ENCODE measurements at places on chromosomes 6 and 20.

DNA sequence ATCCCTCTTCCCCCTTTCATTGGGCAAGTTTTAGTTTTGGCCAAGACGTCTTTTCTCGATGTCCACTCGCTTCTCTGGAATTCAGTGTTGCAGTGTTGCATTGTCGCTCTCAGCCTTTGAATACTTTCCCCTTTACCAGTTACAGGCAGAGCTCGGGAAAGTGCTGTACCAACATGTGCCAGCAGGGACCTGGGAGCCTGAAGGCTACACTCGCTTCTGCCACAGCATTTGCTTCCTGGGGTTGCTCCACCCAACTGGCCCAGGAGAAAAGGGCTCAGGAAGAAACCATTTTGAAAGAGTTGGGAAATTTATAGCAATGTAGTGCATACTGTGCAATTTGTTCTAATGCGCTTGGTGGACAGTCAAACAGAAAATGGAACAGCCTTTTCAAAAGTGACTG, 78.6 kb downstream of the LINC00237 start:
- DNase-seq, result no peak

DNA sequence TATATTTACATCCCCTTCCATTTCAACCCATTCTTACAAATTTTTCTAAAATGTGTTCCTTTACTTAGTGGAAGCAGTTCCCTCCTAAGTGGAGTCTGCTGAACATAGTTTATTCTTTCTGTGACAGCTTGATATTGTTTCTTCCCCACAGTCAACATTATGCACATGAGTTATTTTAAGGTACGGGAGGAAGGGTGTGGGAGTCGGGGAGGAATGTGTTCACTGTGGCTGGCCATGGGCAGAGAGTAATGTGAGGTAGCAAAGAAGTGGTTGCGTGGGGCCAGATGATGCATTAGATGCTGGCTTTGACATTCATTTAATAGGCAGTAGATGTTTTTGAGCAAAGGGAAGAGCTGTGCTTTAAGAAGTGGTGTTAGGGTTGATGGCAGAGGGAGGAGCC, 98.5 kb downstream of the ARMC2 start:
- DNase-seq, result no peak

- DNase-seq, result no peak
Measured at GRCh38 chr20:6819599-6819998, 52.1 kb downstream of the BMP2 start.

GRCh38 chr20:9597547-9597946, 83.2 kb downstream of the LAMP5 start:
- DNase-seq, result no peak

GRCh38 chr6:132511831-132512220, 1.1 kb downstream of the STX7 start:
- DNase-seq, result no peak

- DNase-seq, result no peak
Measured at GRCh38 chr6:138535728-138536455, 36.6 kb upstream of the NHSL1 start.

GRCh38 chr6:125852587-125852986, 61.8 kb downstream of the NCOA7 start:
- DNase-seq, result no peak

DNA sequence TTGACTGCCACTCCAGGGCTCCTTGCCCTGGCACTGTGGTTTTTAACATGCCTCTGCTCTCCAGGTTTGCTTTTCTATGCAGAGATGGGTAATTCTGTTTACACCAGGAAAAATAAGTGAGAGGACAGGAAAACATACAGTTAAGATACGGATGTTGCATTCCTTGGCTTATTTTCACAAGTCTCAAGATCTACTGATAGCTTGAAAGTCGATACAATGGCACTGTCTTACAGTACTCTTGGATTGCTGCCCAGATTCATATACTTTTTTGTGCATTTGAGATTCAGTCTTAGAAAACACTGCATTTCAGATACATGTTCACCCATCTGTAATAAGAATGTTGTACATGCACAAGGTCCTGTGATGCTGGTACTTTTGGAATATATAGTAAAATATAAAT, 159.6 kb upstream of the FLRT3 start:
- no peak for DNase-seq

Data from stimulated activated CD4-positive, alpha-beta T cell treated with anti-CD3 and anti-CD28 coated beads, Interleukin-1b, Interleukin-23, amount 100 ng/mL, for 4 hours (primary cell).